ENCODE measurements at places on chromosomes 7 and 10.

DNA sequence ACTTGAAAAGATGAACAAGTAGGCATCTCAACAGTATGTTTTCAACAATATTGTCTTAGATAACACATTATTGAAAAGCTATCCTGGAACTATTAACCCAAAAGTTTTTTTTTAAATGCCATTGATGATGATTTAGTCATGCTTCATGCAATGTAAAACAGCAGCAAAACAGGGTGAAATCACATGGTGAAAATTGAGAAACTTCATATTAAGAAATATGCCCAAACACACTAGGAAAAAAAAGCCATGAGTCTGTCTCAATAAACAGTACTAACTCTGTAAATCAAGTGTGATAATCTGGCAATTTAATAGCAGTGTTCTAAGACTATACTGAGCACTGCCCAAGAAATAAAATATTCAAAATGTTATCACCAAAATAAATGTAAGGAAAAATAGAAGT is 613.1 kb downstream of the KCNMA1 start:
- DNase-seq = no peak

DNA sequence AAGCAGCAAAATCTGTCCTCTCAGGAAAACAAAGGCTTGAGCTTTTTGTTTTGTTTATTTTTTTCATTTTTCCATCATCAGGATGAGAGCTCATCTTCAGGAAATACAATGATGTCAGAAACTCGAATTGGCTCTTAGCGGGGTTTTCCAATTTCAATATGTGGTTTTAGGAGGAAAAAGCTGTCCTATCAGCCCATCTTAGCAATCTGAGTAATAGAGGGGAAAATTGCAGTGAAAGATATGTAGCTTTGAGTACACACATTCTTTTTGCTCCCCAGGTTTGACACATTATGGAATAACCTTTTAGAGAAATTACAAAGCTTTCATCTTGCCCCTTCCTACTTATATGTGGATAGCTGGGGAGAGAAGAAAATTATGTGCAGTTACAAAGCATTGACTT is 113.6 kb upstream of the MYO3A start:
- DNase-seq = no peak

GRCh38 chr7:4549681-4550080 is 132.4 kb upstream of the FOXK1 start:
- no peak for DNase-seq

DNA sequence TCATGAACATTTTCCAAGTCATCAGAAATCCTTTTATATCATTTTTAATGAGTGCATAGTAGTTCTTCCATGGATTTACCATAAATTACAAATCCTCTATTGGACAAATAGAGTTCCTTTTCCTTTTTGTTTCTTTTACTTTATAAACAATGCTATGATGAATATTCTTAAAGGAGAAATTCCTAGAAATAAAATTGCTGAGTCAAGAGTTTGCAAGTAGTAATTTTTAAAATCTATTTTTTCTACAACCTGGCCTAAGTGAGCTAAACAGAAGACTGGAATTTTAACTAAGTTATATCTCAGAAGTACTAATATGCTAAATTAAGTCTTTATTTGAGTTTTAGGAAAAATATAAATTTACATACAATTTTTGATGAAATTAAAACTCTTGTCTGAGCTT is 38.8 kb downstream of the PLEKHA1 start:
- no peak for DNase-seq

DNA sequence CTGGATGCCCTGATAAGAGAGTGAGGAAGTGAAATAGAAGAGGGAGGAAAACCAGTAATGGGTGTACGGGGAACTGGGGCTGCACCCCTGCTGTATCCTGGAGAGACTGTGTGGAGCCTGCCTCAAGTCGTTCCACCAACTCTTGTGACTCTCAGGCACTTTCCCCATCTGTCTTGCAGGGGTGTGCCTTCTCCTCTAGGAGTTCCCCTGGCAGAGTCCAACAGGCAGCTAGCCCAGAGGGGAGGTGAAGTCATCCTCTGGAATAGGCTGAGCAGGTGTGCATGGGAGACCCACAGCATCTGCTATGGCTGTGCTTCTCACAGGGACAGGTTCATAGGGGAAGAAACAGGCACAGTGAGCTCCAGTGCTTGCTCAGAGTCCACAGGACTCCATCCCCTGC is 46.8 kb downstream of the WIPF3 start:
- DNase-seq = no peak

Measured in T-helper 1 cell (primary cell).